ENCODE measurements at places on chromosomes 12 and 14.
A peak's percentile ranks its signal among the peaks of the same experiment; 100 is the strongest.

GRCh38 chr14:49559979-49560768, 26.0 kb downstream of the RPS29 start:
- no peak for DNase-seq

DNA sequence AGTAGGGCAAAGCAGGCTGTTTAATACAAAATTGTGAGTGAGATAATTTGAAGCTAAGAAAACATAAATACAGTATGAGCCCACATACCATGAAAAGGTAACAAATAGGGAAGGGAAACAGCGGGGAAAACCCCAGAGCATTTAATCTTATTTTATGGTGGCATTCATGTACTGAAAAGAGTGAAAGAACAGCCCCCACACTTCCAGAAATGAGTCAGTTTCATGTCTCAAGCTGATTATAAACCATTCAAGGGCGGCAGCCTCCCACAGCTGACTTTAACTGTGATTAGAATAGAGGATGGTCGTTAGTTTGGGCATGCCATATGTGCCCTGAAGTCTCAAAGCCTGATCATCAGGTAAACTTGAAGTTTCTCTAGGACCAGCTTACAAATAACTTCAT, 64.5 kb downstream of the FOXG1 start:
- no peak for DNase-seq

DNA sequence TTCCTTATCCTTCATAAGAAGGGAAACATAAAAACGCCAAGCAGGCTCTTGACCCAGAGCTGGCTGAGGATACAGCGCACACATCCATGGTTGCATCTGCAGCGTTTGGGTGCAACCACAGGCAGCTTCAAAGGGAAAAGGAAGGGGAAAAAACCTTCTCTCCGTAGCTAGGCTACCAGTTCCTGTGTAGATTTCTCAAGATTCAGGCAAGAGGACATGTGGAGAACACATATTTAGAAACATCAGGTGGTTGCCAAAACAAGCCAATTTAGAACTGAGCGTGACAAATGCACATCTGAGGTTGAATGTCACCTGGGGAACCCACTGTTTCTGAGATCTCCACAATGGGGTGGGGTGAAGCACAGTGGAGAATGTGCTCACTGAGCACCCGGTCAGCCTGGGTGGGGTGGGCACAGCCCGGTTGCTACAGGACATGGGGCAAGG, 78.3 kb upstream of the BDKRB2 start:
- no peak for DNase-seq

- peak; percentile 13 for DNase-seq
Observed at GRCh38 chr12:47082796-47083621, 3.2 kb upstream of the AMIGO2 start.

DNA sequence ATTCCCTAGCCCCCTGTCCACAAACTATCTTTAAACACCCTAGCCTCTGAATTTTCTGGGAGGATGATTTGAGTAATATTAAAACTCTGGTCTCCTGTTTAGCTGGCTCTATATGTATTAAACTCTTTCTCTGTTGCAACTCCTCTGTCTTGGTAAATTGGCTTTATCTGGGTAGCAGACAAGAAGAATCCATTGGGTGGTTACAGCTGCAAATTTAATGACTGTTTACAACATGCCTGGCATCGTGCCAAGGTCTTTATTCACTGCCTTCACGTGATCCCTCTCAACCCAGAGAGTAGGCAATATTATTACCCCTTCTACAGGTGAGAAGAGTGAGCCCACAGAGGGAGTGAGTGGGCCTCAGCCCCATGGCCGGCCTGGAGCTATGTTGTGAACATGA, 77.8 kb upstream of the MYL2 start:
- peak; percentile 1 for DNase-seq

DNA sequence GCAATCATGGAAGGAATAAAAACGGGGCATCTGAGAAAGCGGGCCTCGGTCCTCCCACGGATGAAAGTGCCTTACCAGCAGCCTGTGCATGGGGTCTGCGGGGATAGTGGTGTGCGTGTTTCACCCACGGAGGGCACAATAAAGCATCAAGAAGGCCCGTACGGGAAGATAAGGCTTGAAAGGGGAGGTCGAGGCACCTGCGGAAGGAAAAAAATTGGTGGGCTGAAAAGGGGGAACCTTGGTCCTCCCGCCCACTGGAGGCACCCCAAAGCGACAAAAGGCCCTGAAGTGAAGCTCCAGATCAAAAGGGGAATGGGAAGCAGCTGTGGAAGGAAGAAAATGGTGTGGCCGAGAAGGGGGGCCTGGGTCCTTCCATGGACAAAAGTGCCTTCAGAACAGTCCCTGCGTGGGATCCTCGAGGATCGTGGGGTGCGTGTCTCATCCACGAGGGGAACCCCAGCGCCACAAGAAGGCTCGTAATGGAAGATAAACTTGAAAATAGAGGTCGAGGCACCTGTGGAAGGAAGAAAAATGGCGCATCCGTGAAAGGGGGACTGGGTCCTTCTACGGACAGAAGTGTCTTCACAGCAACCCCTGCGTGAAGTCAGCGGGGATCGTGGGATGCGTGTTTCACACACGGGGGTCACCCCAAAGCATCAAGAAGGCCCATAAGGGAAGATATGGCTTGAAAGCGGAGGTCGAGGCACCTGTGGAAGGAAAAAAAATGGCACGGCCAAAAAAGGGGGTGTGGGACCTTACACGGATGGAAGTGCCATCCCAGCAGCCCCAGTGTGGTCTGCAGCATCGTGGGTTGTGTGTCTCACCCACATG, 276.9 kb downstream of the ALG10 start:
- DNase-seq, result no peak

- no peak for DNase-seq
Observed at GRCh38 chr12:121116318-121117225, 16.1 kb upstream of the P2RX7 start.

DNA sequence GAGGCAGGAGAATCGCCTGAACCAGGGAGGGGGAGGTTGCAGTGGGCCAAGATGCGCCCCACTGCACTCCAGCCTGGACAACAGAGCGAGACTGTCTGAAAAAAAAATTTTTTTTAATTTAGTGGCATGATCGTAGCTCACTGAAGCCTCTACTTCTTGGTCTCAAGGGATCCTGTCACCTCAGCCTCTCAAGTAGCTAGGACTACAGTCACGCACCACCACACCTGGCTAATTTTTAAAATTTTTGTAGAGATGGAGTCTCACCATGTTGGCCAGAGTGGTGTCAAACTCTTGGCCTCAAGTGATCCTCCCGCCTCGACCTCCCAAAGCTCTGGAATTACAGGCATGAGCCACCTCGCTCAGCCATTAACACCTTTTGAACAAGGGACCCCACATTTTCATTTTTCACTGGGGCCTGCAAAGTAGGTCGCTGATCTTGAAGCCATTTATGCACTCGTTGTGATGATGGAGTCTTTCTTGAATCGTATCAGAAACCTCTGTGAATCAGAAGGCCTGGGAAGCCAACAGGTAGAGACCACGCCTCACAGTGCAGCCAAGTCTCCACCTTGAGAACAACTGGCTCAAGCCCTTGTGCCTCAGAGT, 5.9 kb downstream of the HCAR1 start:
- DNase-seq, result no peak

Data from NCI-H345 (cell line).